ENCODE measurements at places on chromosomes 3 and 15.

- DNase-seq: no peak
These were observed 120.2 kb downstream of the NEDD4 start for GRCh38 chr15:55873024-55873720.

- DNase-seq: no peak
These were observed 127.9 kb downstream of the C3orf70 start for GRCh38 chr3:185024966-185025365.

GRCh38 chr15:85622221-85622831 lies 172.4 kb downstream of the KLHL25 start:
- DNase-seq: no peak

- DNase-seq: no peak
These were observed 737 bp downstream of the JAGN1 start for GRCh38 chr3:9891072-9891622.

- no peak for DNase-seq
These were observed 707.8 kb downstream of the TUSC7 start for GRCh38 chr3:117417411-117417810.

GRCh38 chr3:39907981-39908380 lies 98.6 kb downstream of the MYRIP start:
- DNase-seq: no peak

- DNase-seq: peak; percentile 68
These were observed 45.7 kb downstream of the WDR76 start for GRCh38 chr15:43872416-43873020.

DNA sequence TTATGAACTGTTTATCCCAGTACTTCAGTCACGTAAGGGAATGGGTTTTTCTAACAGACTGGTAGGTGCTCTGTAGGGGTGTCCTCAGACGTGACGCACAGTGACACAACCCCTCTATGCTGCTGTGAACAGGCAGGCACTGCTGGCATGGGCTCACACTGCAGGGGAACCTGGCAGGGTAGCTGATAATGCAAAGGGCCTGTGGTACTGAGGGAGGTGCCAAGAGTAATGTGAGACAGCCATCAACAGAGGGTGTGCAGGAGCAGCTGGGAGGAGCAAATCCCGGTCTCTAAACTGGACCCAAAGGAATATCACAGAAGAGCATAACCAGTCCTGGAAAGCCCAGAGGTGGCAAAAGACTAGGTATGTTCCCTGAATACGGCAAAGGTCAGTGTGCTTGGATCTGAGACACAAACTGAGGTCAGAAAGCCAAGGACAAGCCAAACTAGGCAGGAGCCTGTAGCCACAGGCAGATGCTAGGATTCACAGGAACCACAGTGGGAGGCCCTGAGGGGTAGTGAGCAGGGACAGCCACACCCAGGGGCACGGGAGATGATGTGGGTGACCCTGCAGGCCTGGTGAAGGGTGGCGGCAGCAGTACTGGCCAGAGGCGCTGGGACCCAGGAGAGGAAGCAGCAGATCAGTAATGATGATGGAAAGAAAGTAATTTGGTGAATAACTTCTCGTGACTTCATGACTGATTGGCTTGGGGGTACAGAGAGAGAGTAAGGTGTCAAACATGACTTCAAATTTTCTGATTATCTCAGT lies 248.1 kb upstream of the CHRNA7 start:
- no peak for DNase-seq

DNA sequence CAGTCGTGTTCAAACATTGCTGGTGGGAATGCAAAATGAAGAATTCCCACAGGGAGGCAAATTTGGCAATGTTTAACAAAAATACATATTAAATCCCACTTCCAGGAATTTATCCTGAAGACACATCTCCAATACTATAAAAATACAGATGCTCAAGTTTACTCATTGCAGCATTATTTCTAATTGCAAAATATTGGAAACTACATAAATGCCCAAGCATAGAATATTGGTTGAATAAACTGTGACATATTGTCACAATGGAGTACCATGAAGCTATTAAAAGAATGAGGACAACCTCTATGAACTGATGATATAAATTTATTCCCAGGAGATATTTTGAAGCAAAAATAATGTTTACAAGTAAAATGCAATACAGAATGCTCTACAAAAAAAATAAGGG lies 49.7 kb upstream of the UBE2E2 start:
- DNase-seq: no peak

GRCh38 chr3:152328841-152329240 lies 60.1 kb downstream of the MBNL1 start:
- DNase-seq: peak; percentile 21

- peak; percentile 99 for DNase-seq
These were observed 2.3 kb downstream of the INKA1 start for GRCh38 chr3:49805367-49805782.

DNA sequence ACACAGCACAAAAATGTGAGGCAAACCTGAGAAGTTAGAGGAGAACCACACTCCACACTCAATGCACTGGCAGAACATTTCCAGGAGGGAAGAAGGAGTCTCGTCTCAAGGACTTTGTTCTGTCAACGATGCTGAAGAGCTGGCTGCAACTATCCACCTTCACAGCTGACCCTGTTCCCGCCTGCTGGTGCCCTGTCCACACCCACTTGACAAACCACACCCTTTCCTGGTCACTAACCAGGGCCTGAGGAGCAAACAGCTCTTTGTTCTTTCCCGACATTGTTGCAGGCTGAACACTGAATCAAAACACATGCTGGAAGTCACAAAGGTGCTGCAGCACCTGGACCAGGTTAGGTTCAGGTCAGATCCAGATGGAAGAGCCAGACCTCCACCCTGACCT lies 92.6 kb upstream of the ARRDC4 start:
- no peak for DNase-seq

GRCh38 chr3:29384640-29385039 lies 103.8 kb downstream of the RBMS3 start:
- no peak for DNase-seq

DNA sequence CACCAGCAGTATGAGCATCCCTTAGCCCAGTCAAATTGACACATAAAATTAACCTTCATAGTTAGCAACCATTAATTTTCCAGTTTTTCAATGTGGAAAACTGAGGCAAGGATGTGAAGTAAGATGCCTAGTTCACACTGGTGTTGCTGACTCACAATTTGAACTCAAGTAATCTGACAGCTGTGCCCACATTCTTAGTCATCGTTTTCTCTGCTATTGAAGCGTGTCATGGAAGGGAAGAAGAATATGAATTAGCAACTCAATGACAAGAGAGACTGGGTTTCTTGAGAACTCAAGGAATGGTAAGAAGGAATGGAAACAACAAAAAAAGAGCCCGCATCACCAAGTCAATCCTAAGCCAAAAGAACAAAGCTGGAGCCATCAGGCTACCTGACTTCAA lies 261.4 kb downstream of the EPHA3 start:
- no peak for DNase-seq

- no peak for DNase-seq
These were observed 63.2 kb downstream of the XXYLT1 start for GRCh38 chr3:195207731-195208130.

- no peak for DNase-seq
These were observed 11.6 kb downstream of the ZXDC start for GRCh38 chr3:126464093-126464492.

DNA sequence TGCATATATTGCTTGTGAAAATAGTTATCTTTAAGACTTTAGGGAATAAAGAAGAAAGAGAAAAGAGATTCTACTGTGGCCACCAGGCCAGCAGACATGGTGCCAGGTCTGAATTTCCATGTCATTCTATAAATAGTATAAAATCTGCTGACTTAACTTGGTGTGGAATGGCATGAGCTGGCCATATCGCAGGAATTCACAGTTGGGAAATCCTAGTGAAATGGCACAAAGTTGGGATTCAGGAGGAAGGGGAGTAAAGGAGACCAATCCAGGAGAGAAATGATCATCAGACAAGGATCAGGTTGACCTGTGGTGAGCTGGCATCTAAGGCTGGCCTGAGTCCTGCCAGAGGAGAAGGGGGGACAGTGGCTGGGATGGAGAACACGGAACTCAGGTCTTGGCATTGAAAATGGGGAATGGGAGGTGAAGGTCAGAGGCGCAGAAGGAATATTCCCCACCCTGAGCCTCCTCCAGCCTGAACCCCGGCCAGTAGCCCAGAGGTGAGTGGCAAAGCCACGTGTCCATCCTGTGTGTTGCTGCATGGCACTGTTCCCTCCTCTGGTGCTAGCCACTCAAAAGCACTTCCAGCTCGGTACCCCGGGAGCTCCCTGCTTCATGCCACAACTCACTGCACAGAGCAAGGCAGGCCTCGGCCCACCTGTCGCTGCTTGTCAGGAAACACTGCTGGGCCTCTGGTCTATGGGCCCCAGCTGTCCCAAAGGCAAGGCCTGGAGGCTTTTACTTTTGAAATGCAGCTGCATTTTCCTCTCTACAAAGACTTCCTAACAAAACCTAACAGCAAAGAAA lies 51.4 kb downstream of the SSUH2 start:
- no peak for DNase-seq

DNA sequence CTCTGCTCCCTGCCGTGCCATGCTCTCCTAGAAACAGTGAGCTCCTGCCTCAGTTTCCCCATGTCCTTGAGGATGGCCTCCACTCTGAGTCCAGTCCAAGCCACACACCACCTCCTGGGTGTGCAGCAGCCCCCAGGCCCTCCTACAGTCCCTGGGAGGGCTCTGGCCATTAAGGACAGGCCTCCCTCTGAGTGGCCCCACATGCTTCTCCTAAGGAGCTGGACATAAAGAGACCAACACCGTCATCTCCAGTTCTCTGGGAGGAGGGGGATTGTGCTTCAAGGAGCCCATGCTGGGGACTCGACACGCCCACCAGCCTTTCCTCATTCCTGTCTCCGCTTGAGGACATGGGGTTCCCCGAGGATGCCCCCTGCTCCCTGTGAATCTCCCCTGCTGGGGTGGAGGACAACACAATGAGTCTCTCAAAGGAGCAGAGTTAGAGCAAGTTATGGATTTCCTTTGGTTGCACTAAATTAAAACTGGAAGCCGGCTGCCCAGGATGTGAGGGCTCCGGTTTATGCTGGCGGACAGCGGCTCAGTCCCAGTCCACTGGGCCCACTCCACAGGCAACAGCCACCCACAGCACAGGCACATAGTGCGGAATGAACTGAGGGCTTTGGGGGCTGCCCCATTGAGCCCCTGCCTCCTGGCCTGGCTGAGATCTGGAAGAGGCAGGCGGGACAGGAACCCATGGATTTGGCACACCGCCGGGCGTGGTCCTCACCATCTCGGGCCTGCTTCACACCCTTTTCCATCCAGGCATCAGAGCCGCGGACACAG lies 165.6 kb upstream of the IQSEC1 start:
- no peak for DNase-seq

DNA sequence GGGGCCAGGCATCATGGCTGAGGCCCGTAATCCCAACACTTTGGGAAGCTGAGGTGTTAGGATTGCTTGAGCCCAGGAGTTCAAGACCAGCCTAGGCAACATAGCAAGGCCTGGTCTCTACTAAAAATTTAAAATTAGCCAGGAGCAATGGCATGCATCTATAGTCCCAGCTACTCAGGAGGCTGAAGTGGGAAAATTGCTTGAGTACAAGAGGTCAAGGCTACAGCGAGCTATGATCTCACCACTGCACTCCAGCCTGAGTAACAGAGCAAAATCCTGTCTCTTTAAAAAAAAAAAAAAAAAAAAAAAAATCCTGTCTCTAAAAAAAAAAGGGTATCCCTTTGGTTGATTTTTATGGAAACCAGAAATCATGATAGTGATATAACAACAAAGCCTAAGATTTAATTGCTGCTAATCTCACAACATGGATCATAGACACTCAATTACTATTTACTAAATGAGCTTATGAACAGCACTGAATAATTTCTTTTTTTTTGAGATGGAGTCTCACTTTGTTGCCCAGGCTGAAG lies 12.1 kb downstream of the PCLAF start:
- DNase-seq: no peak

DNA sequence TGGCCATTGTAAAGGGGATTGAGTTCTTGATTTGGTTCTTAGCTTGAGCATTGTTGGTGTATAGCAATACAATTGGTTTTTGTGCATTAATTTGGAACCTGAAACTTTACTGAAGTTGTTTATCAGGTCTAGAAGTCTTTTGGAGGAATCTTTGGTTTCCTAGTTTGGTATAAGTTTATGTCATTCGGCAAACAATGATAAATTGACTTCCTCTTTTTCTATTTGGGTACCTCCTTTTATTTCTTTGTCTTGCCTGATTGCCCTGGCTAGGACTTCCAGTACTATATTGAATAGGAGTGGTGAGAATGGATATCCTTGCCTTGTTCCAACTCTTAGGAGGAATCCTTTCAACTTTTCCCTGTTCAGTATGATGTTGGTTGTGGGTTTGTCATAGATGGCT lies 32.1 kb downstream of the SPESP1 start:
- no peak for DNase-seq

- no peak for DNase-seq
These were observed 19.5 kb downstream of the PRKCD start for GRCh38 chr3:53180305-53181023.

GRCh38 chr15:80580106-80580505 lies 115.0 kb upstream of the ABHD17C start:
- DNase-seq: peak; percentile 70

GRCh38 chr3:63353383-63353782 lies 75.3 kb downstream of the SYNPR start:
- no peak for DNase-seq

DNA sequence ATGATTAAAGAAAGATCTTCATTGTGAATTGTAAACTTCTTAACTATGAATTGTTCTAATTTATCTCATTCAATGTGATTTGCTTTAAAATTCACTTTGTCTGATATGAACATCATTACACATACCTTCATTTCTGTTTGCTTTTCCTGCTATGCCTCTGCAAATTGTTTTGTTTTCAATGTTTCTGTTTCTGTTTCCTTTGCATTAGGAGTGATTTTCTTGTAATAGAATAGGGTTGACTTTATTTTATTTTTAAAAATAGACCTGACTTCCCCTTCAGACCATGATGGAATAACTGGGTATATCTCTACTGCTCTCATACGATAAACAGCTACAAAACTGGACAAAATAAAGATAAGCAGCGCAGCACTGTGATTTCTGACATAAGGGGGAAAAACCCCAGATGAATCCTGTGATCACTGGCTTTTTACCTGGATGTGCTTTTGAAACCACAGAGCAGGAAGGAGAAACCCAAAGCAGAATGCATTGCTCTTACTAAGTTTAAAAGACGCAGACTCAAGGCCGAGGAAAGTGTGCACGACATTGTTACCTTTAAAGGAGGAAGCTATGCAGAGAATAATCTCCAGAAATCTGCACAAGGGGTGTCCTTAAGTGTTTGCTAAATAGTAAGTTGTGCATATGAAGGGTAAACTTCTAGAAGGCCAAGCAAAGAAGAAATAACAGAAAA lies 420.2 kb downstream of the TBC1D5 start:
- DNase-seq: no peak

GRCh38 chr3:46314517-46314916 lies 39.4 kb upstream of the CCR2 start:
- no peak for DNase-seq

Data from Kasumi-1 (cell line).